ENCODE measurements at places on chromosomes 11 and 22.

DNA sequence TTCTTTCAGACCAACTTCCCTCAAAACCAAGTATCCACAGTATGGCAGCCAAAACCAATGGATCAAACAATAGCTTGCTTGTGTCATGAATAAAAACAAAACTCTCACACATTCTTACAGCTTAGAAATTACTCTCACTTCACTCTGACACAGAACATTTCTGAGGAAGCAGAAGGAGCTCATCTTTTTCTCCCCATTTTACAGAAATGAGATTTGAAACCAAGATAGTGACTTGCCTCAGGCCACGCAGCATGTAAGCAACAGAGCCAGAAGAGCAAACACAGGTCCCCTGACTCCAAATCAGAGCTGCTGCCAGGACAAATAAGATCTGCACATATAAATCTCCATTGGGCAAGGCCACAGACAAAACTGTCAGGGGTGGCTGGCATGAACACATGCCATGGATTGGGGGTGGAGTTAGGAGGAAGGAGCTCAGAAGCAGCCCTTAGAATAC is 64.8 kb downstream of the RAB30 start:
- DNase-seq, result no peak

DNA sequence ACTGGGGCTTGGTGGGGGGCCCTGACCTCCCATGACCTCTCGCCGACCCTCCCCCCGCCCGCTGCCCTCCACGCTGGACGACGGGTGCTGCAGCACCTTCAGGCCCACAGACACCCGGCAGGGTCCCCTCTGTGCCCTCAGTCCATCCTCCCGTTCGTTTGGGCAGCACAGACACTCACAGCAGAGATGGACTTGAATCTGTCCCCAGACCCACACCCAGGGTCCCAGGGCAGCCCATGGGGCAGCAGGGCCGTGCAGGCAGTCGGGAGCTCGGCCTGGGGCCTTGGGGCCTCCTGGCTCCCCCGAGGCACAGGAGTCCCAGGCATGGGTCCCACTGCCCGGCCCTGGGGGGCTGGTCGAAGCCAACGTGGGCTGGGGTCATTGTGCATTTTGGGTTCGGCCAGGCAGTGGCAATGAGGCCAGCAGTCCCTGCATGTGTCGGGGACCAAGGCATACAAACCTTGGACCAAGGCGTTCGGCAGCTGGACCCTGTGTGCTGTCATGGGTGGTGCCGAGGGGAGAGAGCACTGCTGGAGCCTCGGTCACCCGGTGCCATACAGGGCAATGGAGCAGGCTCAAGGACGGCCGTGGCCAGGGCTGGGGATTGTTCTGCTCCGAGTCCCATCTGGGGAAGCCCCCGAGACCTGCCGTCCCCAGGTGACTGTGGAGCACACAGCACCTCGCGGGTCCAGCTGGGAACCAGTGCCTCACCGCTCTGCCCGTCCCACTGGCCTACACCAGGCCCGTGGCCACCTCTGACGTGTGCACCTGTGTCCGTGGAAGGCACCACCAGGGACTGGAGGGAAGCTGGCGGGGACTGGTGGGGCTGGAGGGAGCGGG is 19.3 kb upstream of the BRSK2 start:
- DNase-seq, result no peak

DNA sequence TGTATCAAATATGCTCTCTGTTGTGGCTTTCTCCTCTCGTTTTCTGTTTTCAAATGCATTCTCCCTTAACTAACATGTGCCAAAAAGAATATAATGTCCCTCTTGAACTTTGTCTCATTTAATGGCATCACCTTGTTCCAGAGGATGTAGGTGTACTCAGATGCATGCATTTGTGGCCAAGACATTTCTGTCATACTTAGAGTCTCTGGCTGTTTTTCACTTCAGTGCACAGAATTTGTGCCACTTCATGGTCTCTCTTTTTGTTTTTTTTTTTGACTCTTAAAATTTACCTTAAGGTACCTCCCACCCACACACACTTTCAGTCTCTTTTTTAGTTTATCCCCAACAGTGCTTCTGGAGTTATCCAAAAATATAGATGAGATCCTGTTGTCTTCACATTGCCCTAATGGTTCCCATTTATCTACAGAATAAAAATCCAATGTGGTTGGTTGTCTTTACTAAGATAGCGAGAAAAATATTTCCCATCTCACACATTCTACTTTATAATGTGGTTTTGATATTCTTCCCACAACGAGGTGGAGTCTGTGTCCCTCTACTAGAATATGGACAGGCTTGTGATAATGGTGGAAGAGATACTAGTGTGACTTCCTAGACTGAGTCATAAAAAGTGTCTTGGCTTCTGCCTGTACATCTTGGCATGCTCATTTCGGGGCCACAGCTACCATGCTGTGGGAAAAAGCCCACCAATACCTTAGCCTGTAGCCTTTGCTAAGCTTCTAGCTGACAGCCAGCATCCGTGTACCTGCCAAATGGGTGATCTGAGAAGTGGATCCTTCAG is 125.8 kb downstream of the DDX10 start:
- no peak for DNase-seq

GRCh38 chr22:35323305-35323704 is 23.6 kb downstream of the TOM1 start:
- DNase-seq, result no peak

GRCh38 chr11:8258784-8259183 is 4.9 kb downstream of the LMO1 start:
- DNase-seq, result no peak

DNA sequence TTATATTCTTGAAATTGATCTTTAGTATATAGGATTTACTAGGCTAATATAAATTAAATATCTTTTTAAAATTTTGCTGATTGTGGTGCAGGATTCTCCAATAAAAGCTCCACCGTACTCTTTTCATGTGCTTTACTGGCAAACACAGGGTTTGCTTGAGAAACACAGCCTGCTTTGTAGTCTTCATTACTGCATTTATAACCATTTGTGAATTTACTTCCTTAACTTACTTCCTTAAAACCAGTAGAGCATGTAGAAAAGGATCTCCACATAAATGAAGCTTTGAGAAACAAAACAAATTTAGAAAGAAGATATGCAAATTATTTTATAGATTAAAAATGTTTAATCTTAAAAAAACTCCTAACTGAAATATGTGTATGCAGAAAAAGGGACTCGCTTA is 28.8 kb downstream of the SWAP70 start:
- DNase-seq, result peak; percentile 31

DNA sequence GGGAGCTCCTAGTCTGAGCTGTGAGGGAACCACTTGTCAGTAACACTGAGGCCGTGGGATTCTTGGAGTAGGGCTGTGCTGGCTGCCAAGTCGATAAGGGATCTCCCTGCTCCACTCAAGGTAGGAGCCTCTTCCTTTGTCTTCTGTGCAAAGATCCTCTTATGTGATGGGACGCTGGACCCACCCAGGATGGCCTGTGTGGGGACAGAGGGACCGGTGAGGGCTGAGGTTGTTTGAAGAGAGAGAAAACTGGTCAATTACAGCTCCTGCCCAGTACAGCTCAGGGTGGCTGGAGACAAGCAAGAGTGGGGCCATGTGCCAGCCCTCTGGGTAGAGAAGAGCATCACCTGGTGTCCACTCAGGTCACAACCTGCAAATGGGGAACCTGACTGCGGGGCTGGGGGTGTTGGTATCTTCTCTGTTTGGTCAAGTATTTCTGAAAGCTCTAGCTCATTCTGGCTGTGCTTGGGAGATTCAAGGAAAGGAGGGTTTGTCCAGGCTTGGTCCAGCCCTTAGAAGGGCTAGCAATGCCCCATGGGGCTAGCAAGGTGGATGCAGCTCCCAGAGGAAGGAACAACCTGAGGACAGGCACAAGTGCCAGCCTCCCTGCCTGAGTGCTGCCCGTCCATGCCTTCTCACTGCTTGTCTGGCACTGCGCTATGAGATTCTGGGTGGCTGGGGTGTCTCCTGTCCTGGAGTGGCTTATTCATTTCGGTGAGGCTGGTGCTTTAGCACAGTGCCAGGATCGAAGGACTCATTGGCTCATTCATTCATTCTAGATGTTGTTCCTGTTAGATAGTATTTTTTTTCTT is 27.6 kb upstream of the BAIAP2L2 start:
- no peak for DNase-seq

GRCh38 chr22:19892925-19893324 is 38.3 kb upstream of the GNB1L start:
- DNase-seq, result no peak

DNA sequence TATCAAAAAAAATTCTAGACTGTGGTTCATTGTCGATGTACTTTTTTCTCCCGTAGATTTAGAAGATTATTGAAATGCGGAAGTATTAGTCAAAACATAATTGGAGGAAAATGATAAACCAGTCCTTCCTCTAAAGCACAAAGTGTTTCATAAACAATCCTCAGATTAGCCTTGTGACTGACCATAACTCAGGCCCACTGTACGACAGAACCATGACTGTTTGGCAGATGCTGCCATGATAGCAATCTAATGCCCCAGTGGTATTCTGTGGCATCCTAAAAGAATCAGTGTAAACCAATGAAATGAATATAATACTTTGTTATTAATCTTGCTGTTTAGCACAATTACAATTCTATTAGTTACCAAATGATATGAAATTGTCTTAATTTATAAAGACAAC is 127.0 kb upstream of the CTSC start:
- no peak for DNase-seq

- DNase-seq, result no peak
Measured at GRCh38 chr11:115964091-115964490, 459.9 kb upstream of the CADM1 start.

GRCh38 chr11:5600374-5600851 is 4.0 kb downstream of the TRIM6 start:
- DNase-seq, result peak; percentile 12

- DNase-seq, result no peak
Measured at GRCh38 chr11:12130180-12130980, 20.0 kb downstream of the MICAL2 start.

GRCh38 chr11:8221046-8221723 is 42.5 kb downstream of the LMO1 start:
- DNase-seq, result no peak
